ENCODE measurements at places on chromosomes 3 and 15.

- no peak for DNase-seq
Measured at GRCh38 chr3:96865605-96866004, 51.2 kb downstream of the EPHA6 start.

DNA sequence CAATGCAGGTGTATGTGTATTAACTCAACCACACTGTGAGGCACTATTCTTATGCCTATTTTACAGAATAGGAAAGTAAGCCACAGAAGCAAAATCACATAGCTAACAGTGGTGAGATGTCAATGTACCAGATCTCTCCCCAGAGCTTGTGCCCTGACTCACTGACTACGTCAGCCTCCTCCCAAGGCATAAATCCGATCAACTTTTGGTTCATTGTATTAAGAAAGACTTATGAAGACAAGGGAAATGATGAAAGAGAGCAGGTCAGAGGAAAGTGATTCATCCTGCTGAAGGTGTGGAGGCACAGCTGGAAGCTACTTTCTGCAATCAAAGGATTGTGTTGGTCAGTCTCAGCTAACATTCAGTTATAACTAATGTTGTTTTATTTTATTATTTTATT, 33.0 kb upstream of the SV2B start:
- DNase-seq = no peak

DNA sequence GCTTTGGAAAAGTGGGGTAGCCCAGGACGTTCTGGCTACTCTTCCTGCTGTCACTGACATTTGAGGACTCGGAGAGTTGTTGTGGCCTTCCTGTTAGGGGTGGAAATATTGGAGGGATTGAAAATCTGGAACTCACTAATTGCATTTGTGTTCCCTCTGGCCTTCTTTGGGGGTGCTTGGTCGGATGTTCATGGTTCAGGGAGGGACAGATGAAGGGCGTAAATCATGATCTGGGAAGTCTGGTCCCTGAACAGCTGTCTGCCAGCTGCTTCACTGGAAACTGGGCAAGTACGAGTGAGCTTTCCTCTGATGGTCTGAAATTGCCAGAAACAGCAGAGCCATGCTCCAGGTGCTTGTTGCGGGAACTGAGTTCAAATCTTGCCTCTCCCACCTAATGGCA, 327.8 kb upstream of the C2CD4B start:
- no peak for DNase-seq

DNA sequence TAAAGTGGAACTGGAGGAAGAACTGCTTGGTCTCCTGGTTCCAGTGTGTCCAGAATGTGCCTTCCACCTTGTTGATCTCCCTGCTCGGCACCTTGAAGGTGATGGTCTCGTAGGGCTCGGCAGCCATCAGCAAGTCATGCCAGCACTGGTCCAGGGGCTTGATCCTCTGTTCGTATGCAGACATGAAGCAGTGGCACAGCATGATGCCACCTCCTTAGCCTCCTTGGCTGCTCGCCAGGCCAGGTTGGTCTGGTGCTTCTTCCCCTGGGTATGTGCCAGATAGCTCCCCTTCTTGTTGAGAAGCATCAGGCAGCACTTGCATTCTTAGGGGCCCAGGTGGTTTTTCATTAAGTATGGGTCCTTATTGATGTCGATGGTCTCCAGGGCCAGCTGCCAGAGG, 17.8 kb upstream of the TXNRD3 start:
- no peak for DNase-seq

- DNase-seq = no peak
Measured at GRCh38 chr15:40334941-40335795, 5.6 kb downstream of the CCDC9B start.

DNA sequence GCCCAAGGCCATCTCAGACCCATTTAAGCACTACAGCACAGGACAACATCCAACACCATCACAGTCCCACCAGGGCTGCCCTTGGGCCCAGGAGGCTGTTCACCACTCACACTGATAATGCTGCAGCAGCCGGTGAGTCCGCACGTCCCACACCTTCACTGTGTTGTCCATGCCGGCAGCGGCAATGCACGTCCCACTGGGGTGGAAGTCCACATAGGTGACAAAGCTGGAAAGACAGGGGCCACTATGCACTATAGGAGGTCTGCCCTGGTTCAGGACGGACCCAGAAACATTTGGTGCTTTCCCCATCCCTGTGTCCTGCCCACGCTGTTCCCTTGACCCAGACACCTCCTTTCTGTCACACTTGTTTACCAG, 8.5 kb downstream of the POC1A start:
- no peak for DNase-seq
